Stimulated activated CD8-positive, alpha-beta memory T cell treated with anti-CD3 and anti-CD28 coated beads, Interleukin-7, amount 100 ng/mL, for 1 hour (primary cell): ENCODE measurements at places on chromosomes 11 and 22.

DNA sequence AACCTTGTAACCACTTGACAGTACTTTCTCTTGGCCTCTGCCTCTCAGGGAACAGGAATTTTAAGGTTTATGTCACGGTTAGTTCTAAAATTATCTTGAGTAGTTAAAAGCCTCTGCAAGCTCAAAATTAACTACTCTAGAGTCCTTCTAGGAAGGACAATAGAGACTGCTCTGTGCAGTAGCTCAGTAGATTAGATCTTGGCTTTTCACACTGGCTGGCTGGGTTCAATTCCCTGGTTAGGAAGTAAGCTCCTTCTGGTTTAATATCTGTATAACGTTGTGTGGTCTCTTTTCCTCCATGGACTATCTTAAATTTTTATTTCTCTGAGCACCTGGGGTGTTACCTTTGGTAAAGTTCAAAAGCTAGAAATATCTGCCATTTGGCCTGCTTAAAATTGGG is 109.2 kb downstream of the AASDHPPT start:
- no peak for DNase-seq

DNA sequence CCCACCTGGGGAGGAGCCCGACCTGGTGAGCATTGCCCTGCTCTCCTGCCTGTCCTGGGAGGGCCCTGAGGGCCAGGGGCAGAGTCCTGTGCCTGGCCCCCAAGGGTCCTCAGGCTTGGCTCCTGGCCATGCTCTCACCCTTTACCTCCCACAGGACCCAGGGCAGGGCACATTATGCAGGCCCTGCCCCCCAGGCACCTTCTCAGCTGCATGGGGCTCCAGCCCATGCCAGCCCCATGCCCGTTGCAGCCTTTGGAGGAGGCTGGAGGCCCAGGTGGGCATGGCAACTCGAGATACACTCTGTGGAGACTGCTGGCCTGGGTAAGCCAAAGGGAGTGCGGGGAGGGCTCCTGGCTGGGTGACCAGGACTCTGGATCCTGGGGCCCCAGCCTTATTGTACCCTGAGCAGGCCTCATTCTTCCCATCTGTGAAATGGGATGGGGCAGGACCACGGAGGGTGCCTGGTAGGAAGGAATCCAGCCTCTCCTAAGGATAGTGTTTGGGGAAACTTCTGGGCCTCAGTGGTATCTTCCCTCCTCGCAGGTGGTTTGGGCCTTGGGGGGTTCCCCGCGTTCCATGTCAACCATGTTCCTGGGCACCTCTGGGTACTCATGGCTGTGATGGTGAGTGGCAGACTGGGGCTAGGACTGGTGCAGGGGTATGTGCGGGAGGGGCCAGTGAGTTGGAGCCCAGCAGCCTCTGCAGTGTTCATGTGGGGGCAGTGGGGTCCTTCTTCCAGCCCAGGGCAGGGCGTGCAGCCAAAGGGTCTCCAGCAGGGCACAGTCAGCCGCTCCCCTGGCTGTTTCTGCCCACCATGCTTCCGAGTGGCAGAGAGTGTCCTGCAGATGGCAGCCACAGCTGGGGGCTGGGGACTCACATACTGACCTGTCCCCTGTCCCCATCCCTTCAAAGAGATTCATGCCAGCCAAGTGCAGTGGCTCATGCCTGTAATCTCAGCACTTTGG is 14.7 kb downstream of the RELT start:
- no peak for DNase-seq

DNA sequence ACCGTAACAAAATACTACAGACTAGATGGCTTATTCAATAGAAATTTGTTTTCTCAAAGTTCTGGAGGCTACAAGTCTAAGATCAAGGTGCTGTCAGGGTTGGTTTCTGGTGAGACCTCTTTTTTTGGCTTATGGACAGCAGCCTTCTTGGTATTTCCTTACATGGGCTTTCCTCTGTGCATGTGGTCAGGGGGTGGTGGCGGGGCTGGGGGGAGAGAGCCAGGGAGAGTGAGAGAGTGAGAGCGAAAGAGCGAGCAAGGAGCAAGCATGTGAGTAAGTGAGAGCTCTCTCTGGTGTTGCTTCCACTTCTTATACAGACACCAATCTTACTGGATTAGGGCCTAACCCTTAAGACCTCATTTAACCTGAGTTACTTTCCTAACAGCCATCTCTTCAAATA is 181.5 kb downstream of the TMEM135 start:
- peak; percentile 1 for DNase-seq

- DNase-seq, result no peak
Observed at GRCh38 chr11:32594272-32594671, 10.6 kb downstream of the EIF3M start.

- no peak for DNase-seq
Observed at GRCh38 chr22:37563153-37564081, 3.1 kb downstream of the CDC42EP1 start.

- no peak for DNase-seq
Observed at GRCh38 chr11:12963051-12963450, 46.1 kb upstream of the RASSF10 start.

DNA sequence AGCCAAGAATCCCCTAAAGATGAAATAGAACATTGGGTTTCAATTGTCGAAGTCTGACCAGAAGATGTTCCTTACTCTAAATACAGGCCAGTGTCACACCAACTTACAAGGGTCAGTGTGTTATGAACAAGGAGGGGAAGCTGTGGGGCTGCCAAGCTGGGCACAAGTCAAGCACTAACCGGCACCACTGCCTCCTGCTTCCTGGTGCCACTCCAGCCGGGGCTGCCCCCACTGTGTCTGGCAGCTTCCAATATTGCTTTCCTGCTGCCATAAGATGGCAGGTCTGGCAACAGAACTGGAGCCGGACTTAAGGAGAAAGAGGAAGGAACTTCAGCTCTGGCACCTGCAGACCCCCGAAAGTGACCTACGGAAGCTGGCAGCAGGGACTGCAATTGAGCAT is 13.7 kb upstream of the VPS37C start:
- DNase-seq, result no peak

- DNase-seq, result no peak
Observed at GRCh38 chr22:43479301-43479950, 67.6 kb downstream of the MPPED1 start.

DNA sequence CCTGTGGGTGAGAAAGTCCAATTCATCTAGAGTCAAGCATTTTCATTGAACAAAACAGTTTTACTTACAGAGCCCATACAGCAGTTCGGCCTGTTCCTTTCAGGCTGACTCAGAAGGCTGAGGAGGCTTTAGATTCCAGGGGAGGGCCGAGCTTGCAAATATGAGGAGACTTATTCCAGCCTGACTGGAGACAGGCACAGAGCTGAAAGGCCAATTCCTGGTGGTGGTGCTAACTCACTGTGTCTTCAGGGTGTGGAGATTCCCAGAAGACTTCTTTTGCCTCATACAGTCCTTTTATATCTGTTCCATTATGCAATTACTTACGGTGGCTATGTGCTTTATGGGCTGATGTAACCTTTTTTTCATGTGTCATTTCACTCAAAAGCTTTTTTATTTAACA is at the start of gene OR51E2:
OR51E2 (minus strand) TSS at position 269 of the 400 bp plus-strand sequence. CDS start 15,142 bp downstream, outside the sequence.
- DNase-seq, result no peak

DNA sequence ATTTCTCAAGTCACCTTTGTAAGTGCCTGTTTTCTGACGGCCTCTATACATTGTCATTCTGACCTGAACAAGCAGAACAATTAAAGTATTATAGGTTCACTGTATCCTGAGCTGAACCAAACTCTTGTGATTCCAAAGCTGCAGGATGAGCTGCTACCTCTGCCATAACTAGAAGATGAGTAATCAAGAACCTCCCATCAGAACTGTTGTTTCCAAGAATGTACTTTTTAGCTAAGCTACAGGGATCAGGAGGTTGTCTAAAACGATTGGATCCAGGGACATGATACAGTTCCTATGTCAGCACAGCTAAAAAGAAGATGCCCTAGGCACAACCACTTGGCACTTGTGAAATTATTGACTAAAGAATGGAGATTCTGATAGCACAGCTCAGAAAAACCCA is 288.4 kb upstream of the CCDC90B start:
- DNase-seq, result no peak

GRCh38 chr11:81496601-81497000 is 1237.1 kb downstream of the FAM181B start:
- no peak for DNase-seq

DNA sequence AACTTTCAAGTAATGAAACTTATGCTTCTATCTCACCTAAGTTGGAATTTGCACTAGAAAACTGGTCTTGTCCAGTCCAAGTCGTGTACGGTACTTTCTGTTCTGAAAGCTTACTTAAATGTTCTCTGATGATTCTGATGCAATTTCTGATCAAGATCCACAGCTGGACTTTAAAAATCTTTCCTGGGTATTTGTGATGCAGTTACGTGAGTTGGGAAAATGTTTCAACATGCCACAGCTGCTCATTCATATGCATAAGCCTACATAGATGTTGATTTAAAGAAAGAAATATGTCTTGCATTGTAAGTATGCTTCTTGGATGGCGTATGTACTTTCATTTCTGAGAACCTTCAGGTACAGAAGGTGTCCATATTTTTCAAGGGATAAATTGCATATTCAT is 493.7 kb upstream of the CCDC90B start:
- no peak for DNase-seq

- DNase-seq, result no peak
Observed at GRCh38 chr11:130223291-130223971, 63.8 kb downstream of the ST14 start.

DNA sequence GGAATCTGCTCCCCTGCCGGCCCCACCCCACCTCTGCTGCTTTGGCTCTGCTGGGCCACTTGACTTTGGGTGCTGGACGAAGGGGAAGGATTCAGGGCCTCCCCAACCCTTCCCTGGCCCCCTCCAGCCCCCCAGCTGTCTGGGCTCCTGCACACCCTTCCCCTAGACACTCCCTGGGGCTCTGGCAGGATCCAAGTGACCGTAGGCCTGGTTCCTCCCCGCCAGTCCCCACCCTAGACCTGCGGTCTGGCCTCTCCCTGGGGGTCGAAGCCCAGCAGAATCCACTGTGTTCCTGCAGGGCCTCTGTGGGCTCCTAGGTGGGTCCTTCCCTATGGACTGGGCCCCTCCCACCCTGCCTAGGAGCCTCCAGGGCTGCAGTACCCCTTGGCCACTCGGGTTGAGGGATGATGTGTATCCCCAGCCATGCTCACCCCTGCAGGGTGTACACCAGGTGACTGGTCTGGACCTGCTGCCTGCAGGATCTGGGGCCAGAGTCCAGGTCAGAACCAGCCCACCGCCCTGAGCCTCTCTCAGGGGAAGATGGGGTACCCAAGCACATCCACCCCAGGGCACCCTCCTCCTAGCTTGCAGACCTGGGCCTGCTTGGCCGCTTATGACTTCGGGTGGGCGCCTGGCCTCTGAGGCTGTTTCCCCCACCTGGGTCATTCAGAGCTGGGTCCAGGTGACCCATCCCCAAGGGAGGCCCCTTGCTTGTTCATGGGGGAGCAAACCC is 5.6 kb downstream of the PIM3 start:
- no peak for DNase-seq

- no peak for DNase-seq
Observed at GRCh38 chr11:76673176-76674142, 2.9 kb upstream of the LRRC32 start.

DNA sequence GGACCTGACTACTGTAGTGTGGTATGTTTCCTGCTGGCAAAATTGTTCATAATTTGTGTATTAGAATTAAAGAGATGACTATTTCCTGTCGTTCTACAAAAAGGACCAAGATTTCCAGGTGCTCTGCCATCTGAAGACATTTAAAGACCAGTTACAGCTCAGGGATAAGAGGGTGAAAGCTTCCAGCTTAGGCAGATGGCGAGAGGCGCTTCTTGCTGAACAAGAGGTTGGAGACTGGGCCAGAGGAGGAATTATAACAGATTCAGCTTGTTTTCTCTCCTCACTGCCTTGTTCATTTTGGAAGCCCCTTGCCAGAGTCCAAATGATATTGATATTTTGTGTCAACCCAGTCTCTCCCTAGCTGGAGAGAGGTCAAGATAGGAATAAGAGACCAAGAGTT is 23.1 kb upstream of the NNMT start:
- DNase-seq, result no peak

DNA sequence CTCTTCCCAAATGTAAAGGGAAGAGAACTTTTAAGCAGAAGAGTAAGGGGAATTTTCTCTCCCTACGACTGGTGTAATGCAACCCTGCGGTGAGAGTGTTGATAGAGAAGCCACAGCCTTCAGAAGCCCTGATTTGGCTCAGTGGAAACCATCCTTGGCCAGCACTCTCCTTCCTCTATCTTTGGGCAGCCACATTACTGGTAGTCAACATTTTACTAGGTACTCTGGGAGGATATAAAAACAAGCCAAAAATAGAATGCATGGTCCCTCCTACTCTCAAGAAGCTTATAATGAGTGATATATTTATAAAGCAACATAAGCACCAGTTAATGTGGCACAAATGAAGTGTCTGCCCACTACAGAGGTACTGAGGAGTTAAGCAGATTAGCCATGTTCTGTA is 201.8 kb upstream of the NCAM1 start:
- no peak for DNase-seq

DNA sequence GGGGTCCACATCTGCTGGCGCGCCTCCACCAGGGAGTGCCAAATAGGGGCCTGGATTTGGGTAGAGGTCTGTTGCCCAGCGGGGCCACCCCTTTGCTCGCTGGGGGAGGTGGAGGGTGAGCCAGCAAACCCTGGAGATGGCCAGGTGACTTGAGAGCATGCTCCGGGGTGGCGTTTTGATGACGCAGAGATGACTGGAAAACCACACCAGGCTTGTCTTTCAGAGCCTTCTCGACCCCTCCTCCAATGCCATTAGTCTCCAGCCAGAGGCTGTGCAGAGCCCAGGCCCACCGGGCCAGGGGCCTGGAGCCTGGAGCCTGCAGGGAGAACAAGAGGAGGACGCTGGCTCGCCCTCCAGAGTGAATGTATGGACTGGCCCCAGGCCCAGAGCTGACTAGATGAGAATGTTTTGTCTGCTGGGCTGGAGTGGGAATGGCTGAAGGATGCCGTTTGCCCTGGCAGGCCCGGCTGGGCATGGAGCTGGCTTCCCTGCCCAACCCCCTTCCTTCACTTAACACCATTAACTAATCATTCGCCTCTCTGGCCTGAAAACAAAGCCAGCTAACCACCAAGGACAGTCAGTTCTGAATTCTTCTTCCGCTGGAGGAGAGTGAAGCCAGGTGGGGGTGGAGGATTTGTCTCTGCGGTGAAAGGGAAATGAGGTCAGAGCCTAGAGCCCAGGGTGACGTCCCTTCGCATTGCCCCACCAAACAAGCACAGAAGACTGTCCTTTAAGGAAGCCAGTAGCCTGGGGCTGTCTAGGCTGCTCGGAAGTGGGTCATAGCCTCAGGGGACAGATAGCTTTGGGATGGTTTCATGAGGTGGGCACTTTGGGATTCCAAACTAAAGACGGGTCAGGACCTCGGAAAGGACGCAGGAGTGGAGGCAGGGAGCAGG is 1.6 kb upstream of the MCAM start:
- no peak for DNase-seq

GRCh38 chr22:45240810-45241631 is at the start of gene KIAA0930:
TSS of gene KIAA0930 (minus strand) at chr22:45240894. CDS start at chr22:45240703, 191 bp downstream.
- peak; percentile 70 for DNase-seq

GRCh38 chr11:120400564-120401364 is 64.6 kb downstream of the ARHGEF12 start:
- no peak for DNase-seq

DNA sequence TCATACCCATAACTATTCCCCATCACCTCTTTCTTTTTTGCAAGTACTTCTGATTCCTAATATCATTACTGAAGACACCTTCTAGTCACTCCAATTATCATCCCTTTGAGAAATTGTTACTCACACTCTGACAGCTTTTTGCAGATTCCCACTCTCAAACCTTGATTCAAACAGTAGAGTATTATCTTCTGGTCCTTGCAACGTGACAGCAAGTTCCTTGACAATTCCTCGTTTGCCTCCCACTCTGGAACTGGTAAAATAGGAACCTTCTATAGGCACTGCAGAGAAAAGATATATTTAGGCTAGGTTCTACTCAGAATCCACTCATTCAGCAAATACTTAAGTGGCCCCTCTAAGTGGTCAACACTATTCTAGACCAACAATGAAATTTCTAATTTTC is 23.2 kb downstream of the AGBL2 start:
- DNase-seq, result no peak

GRCh38 chr11:109864834-109865547 is 228.2 kb upstream of the ZC3H12C start:
- no peak for DNase-seq
